Endothelial cell of coronary artery (primary cell): ENCODE measurements at places on chromosomes 3 and 15. TPM values are rescaled to one million over a fixed set of nuclear protein-coding genes. Genes with fewer than 3 reads are reported as not detected.

PLA2G4D gene
- not detected in 2 replicates for total RNA-seq

OXTR gene
- 0.18 and 10.7 TPM in 2 replicates for total RNA-seq

GPR156 gene
- total RNA-seq: under 0.01 and 0.09 TPM in 2 replicates

TIMMDC1 gene
- total RNA-seq: 33.0 and 36.1 TPM in 2 replicates

LRRC31 gene
- not detected in 2 replicates for total RNA-seq

NTRK3 gene
- under 0.01 TPM in 2 replicates for total RNA-seq

NR1I2 gene
- total RNA-seq: under 0.01 and 0.09 TPM in 2 replicates

TRPM1 gene
- 0.19 and 0.27 TPM in 2 replicates for total RNA-seq

ZCWPW2 gene
- 0.18 and 0.19 TPM in 2 replicates for total RNA-seq

TRH gene
- total RNA-seq: not detected in 2 replicates

HHATL gene
- not detected in 2 replicates for total RNA-seq

IDH3A gene
- 27.4 and 27.7 TPM in 2 replicates for total RNA-seq

AMOTL2 gene
- total RNA-seq: 70.4 and 80.6 TPM in 2 replicates

PCCB gene
- 46.5 and 51.7 TPM in 2 replicates for total RNA-seq

CCR1 gene
- total RNA-seq: not detected in 2 replicates

RARRES1 gene
- total RNA-seq: 0.81 and 4.2 TPM in 2 replicates

CSPG4 gene
- under 0.01 and 8.9 TPM in 2 replicates for total RNA-seq

GOLGA8A gene
- total RNA-seq: 8.3 and 33.3 TPM in 2 replicates

IGF2BP2 gene
- 48.4 and 60.6 TPM in 2 replicates for total RNA-seq

C3orf22 gene
- not detected in 2 replicates for total RNA-seq

EPHA6 gene
- not detected in 2 replicates for total RNA-seq

XIRP1 gene
- total RNA-seq: not detected in 2 replicates
